ENCODE measurements at places on chromosomes 7 and 10. TPM values are rescaled to one million over a fixed set of nuclear protein-coding genes. Genes with fewer than 3 reads are reported as not detected.

Gene PLXDC2
- polyA plus RNA-seq: 1.5 TPM

GRCh38 chr10:131901181-131901829 lies 497 bp downstream of the PPP2R2D start:
- peak; percentile 38 for DNase-seq

- no peak for DNase-seq
Observed at GRCh38 chr7:50681432-50682045, 101.2 kb downstream of the GRB10 start.

Gene ANKRD61
- polyA plus RNA-seq: not detected

Gene HTR5A
- not detected for polyA plus RNA-seq

Gene UPK3B
- polyA plus RNA-seq: 0.16 TPM

GRCh38 chr7:131733604-131734003 lies 177.2 kb upstream of the PODXL start:
- DNase-seq: no peak

Gene CPEB3
- polyA plus RNA-seq: 1.6 TPM

GRCh38 chr7:94529516-94529915 lies 19.9 kb downstream of the CASD1 start:
- no peak for DNase-seq

Gene LRRTM3
- polyA plus RNA-seq: not detected

DNA sequence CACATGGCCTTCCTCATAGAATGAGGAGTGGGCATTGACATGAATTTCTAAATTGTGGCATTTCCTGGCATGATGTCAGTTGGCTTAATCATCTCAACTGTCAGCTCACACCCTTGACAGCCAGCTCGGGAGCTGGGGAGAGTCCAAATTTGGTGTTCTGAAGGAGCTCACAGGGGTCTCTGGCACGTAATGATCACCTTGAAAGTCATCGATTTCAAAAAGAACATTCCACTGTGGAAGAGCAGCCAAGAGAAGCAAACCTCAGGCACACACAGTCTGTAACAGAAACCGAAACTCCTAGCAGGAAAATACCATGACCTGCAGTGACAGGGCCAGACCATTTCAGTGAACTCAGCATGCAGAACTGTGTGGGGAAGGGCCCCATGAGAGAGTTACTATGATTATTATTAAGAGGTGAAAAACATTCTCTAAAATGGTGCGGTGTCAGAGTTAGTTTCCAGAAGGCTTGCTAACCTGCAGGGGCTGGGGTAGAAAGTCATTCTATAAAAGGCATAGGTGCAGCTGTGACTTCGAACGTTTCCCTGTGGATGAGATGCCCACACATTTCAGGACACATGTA lies 26.4 kb upstream of the KLF6 start:
- DNase-seq: no peak

- DNase-seq: no peak
Observed at GRCh38 chr10:131729361-131729760, 171.4 kb upstream of the PPP2R2D start.

Gene PNLIPRP3
- polyA plus RNA-seq: not detected

GRCh38 chr10:95536894-95537541 lies 24.2 kb downstream of the SORBS1 start:
- no peak for DNase-seq

- no peak for DNase-seq
Observed at GRCh38 chr10:30748152-30748973, 118.8 kb upstream of the LYZL2 start.

Gene XRCC2
- 0.26 TPM for polyA plus RNA-seq

GRCh38 chr10:21261842-21262294 lies 263.6 kb downstream of the SKIDA1 start:
- DNase-seq: no peak

Gene SAMD9
- 28.4 TPM for polyA plus RNA-seq

DNA sequence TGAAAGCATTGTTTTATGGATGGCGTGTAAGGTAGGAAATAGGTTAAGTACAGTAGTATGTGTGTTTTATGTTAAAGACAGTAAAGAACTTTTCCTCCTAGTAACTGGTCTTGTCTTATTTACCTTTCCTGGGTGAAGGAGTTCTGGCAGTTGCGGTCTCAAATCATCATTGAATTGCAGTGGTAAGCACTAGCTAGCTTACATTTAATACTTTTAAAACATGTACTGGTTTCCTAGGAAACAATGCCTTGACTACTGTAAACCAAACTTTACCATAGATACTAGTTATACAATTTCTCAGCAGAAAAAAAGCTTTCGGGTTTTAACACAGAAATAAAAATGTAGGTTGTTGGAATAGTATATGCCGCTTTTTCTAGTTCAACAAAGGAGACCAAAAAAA lies 37.7 kb downstream of the PRKG1 start:
- no peak for DNase-seq

- no peak for DNase-seq
Observed at GRCh38 chr7:43486634-43487033, 96.3 kb upstream of the STK17A start.

- DNase-seq: no peak
Observed at GRCh38 chr10:6141296-6142151, 52.7 kb downstream of the RBM17 start.

DNA sequence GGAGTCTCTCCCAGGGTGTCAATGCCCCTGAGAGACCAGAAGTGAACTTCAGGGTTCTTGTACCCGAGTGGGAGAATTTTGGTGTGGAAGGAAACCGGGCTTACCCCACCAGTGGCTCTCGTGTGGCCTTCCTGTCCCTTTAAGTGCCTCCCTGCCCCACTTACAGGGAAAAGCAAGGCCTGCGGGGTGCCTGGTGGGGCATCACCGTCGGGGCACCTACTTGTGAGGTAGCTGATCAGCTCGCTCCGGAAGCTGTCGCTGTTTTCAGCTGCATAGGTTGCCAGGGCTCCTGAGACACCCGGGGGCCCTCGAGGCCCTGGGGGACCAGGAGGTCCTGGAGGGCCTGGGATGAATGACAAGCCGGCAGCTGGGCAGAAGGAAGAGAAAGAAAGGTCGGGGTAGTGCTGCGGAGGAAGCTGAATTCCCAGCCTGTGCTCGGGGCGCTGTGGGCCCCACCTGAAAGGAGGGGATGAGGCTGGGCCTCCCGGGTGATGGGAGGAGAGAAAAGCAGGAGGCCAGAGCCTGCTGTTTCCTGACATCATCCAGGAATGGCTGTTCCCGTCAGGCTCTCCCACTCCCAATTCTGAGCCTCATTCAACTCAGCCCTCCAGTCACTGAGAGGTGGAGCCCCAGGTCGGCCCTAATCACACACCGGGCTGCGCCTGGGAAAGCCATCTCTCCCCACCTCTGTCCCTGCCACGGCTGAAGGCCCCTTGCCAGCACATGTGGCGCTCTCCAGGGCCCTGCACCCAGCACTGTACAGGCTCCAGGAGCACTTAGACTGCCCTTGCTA lies 51.1 kb downstream of the COL17A1 start:
- DNase-seq: no peak

Gene CYP3A4
- not detected for polyA plus RNA-seq

GRCh38 chr7:116811768-116812167 lies 50.6 kb upstream of the CAPZA2 start:
- DNase-seq: no peak

Gene KLF14
- polyA plus RNA-seq: not detected

GRCh38 chr7:28237363-28237762 lies 56.8 kb upstream of the JAZF1 start:
- DNase-seq: no peak

Gene HPSE2
- polyA plus RNA-seq: 1.2 TPM

GRCh38 chr7:28157831-28158416 lies 22.7 kb downstream of the JAZF1 start:
- DNase-seq: no peak

GRCh38 chr7:36749282-36749960 lies 25.1 kb upstream of the AOAH start:
- DNase-seq: no peak

- no peak for DNase-seq
Observed at GRCh38 chr7:2036786-2037185, 196.0 kb downstream of the MAD1L1 start.

- no peak for DNase-seq
Observed at GRCh38 chr10:86252556-86252955, 114.0 kb downstream of the GRID1 start.

GRCh38 chr7:139784648-139785047 lies 6.8 kb upstream of the HIPK2 start:
- DNase-seq: no peak

Gene MYOZ1
- polyA plus RNA-seq: not detected

All from CD8-positive, alpha-beta memory T cell (primary cell).